Lower lobe of right lung (tissue), 2 donors: ENCODE measurements at places on chromosomes 2 and 18. TPM values are rescaled to one million over a fixed set of nuclear protein-coding genes. Genes with fewer than 3 reads are reported as not detected.

LRRTM4 gene
- total RNA-seq = 0.77 TPM

LRRC30 gene
- not detected for total RNA-seq

ZSCAN30 gene
- 18.8 TPM for total RNA-seq

RSAD2 gene
- 21.9 TPM for total RNA-seq

ZNF532 gene
- 54.0 TPM for total RNA-seq

POMC gene
- total RNA-seq = 3.9 TPM
